ENCODE measurements at places on chromosomes 16 and 17.

GRCh38 chr16:1914988-1915387 is 3.2 kb downstream of the HS3ST6 start:
- DNase-seq, result no peak

GRCh38 chr17:497241-498034 is 144.8 kb upstream of the RPH3AL start:
- peak; percentile 52 for DNase-seq

DNA sequence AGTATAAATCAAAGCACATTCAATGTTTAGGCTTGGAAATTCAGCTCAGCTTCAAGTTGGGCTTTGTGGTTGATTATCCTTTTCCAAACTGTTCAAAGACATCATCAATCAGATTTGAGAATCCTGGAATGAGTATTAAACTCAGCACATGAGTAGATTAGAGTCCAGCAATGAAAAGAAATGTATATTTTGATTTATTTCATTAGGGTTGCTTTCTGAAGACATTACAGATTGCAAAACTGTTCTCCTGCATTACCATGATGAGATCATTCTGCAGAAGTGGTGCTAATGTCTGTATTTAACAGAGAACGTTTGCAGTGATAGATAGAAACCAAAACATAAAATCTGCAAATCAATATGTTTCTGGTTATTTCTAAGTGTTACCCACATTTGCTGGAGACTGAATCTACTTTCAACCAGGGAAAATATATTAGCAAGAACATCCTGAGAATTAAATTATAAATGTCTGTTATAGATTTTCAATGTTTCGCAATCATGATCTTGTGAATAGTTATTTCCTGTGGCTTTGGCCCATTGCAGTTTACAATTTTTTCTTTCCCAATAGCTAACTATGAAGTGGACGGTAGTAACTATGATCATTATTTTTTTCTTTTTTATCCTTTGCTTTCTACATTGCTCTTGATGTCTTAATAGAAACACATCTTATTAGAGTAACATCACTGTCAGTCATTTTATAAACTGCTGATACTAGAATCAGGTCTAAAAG is 1125.7 kb upstream of the GOT2 start:
- DNase-seq, result no peak

DNA sequence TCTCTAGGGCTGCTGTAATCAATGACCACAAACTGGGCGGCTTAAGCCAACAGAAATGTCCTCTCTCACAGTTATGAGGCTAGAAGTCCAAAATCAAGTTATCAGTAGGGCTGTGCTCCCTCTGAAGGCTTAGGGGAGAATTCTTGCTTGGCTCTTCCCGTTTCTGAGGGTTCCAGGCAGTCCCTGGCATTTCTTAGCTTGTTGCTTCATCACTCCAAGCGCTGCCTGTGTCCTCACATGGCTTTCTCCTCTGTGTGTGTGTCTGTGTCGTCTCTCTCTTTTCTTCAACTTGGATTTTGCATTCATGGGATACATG is 13.7 kb upstream of the CDC42EP4 start:
- DNase-seq, result no peak

- DNase-seq, result no peak
Observed at GRCh38 chr17:21508211-21508610, 132.1 kb downstream of the KCNJ12 start.

- DNase-seq, result no peak
Observed at GRCh38 chr16:31676731-31677130, 149.0 kb downstream of the AHSP start.

DNA sequence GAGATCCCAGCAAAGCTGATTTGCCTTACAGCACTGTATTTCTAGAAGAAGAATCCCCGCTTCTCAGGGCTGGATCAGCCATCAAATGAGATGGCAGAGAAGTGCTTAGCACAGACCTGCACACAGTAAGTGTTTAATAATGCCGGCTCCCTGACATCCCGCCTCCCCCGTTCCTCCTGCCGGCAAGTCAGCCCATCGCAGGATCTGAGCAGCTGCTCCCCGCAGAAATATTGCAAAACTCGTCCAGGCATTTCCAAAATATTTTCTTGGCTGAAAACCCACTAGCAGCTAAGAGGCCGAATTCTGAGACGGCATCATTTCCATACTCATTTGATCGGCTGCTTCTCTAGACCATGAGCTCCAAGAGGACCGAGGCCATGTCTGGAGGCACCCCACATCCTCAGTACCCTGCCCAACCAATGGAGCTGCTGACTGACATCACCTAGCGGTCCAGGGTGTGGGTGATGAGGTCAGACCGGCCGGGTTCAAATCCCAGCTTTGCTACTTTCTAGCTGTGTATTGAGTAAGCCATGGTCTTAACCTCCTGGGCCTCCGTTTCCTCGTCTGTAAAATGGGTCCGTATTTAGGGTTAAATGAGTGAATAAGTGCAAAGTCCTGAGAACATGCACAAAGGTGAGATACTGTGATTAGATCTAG is 251.5 kb downstream of the KATNIP start:
- DNase-seq, result no peak

GRCh38 chr17:68775318-68775717 is 174.2 kb upstream of the FAM20A start:
- no peak for DNase-seq

DNA sequence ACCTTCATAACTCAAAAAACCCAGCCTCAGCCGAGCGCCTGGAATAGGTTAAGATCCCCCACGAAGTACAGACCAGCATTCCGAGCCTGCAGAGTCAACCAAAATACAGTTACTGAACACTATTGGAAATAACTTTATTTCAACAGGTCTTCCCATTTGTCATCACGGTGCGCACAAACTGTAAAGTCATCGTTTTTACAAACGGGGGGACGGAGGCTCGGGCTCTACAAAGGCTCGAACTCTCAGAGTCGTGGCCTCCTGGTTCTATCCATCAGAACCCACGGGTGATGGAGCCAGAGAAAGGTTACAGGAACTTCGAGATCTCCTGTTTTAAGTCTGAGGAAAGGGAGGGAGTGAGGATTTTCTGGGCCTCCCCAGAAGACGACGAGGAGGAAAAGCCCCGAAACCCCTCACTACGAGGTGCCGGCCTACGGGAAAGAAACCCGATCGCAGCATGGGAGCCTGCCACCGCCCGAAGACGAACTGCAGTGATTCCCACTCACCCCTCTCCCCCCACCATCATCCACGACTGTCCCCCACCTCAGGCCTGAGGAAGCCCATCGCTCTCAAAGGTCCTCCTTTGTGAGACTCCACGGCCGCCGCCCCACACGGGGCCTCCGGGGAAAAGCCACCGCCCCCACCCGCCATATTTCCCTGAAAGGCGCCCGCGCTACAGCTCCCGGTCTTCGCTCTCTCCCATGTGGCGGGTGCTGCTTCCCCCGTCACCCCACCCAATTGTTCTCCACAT is 917 bp downstream of the YWHAE start:
- peak; percentile 23 for DNase-seq

GRCh38 chr17:6374761-6375312 is 60.1 kb downstream of the AIPL1 start:
- DNase-seq, result peak; percentile 46

- DNase-seq, result no peak
Observed at GRCh38 chr17:78416791-78417530, 38.5 kb downstream of the PGS1 start.

DNA sequence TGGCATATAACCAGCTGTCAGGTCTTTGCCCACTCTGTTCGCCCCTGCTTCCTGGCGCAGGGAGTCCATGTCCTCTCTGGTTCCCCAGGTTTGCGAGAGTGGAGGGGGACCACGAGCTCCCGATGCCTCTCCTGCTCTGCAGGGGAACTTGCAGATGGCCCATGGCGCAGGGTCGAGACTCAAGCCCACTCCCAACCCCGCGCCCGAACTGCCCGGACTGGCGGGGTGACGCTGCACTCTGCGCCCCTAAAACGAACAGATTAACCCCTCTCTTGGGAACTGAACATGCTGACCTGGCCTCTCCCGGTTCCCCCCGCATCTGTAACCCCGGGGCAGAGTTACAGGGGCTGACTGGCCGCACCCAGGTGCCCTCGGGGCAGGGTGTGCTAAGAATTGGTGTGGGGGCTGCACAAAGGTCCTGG is 681 bp upstream of the PLA2G15 start:
- no peak for DNase-seq

GRCh38 chr17:32944248-32945020 is 16.5 kb downstream of the TMEM98 start:
- no peak for DNase-seq
